Amniotic stem cell (primary cell): ENCODE measurements at places on chromosomes 5 and 9.

- DNase-seq, result no peak
Measured at GRCh38 chr5:87116825-87117512, 150.7 kb upstream of the RASA1 start.

- DNase-seq, result no peak
Measured at GRCh38 chr9:83523684-83524083, 14.5 kb downstream of the FRMD3 start.

DNA sequence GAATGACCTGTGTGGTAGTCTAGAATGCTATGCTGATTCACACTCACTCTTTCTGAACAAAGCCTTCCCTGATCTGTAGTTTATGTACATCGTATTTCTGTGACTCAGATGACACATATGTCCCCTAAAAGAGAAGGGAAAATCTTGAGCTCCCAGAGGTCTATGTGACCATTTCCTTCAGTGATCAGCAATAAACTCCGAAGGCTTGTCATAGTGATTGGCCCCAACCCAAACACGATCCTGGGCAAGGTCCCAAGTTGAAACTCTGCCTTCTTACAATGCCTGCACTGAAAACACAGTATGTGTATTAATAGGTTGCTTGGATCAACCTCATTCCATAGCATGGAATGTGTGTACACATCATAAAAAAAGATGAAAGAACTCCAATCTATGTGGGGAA, 685.8 kb downstream of the MAT2B start:
- no peak for DNase-seq

DNA sequence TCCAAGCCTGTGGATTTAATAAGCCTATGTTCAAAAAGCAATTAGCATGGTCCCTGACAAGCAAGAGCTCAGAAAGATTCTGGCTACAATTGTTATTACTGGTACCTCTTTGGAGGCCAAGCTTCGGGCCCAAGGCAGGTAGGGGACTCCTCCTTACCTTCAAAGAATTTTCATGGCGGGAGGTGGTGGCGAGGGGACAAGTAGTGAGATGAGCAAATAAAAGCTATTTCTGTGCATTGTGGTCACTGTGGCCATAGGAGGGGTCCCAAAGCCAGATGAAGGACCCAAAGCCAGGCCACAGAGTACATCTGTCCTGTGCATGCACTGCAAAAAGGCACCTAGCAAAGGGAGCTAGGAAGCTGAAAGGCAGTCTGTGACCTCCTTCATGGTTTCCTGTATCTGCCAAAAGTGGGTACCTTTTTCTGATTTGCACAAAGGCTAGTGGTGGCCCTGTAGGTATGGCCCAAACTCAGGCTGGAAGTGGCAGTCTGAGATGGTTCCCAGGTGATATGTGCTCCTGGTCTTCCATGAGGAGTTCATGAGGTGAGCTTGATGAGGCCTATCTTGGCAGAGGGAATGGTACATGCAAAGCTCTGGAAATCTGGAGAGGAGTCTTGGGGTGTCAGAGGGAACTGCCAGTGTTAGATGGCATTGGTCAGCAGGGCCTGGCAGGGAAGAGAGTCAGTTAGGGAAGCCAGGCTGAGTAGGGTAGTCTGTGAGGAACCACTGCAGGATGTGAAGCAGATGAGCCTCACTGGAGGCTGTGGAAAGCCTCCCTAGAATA, 3.3 kb upstream of the CXXC5 start:
- DNase-seq, result no peak

DNA sequence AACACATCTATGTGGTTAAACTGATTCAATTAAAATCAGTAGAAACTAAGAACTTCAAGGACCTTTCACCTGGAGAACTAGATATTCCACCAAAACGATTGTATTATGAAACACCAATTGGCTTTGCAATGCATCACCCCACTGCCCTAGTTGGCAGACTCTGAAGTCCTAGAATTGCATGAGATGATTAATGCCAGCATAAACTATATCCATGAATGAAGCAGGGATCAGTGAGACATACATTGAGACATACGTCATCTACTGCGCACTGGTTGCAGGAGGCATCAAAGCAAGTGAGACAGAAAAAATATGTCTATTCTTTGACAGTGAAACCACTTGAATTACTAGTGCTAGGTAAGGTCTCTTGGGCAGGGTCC, 9.7 kb upstream of the ZNF354A start:
- no peak for DNase-seq

GRCh38 chr9:96331236-96331947, 29.4 kb upstream of the HSD17B3 start:
- DNase-seq, result no peak

DNA sequence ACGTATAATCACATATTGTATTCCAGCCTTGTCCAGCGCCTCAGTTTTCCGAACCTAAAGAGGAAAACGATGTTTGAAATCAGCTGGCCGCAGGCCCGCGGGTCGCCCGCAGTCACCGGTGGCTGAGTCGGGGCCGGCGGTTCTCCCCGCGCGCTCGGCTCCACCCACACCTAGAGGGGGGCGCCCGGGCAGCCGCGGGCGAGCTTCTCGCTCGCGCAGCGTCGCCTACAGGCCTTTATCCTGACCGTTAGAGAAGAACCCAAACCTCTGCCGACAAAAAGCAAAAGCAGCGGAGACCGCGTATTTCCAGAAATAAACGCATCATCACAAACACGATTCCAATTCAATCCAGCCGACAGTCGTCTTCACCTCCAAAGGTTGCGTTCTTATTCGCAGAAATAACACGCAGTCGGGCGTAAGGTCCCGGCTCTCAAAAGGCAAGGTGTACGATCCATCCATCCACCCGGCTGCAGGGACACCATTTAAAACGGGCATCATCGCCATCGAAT, 725 bp upstream of the NIPBL start:
- DNase-seq, result peak; percentile 57

GRCh38 chr5:102271759-102272158, 24.3 kb downstream of the SLCO4C1 start:
- no peak for DNase-seq

DNA sequence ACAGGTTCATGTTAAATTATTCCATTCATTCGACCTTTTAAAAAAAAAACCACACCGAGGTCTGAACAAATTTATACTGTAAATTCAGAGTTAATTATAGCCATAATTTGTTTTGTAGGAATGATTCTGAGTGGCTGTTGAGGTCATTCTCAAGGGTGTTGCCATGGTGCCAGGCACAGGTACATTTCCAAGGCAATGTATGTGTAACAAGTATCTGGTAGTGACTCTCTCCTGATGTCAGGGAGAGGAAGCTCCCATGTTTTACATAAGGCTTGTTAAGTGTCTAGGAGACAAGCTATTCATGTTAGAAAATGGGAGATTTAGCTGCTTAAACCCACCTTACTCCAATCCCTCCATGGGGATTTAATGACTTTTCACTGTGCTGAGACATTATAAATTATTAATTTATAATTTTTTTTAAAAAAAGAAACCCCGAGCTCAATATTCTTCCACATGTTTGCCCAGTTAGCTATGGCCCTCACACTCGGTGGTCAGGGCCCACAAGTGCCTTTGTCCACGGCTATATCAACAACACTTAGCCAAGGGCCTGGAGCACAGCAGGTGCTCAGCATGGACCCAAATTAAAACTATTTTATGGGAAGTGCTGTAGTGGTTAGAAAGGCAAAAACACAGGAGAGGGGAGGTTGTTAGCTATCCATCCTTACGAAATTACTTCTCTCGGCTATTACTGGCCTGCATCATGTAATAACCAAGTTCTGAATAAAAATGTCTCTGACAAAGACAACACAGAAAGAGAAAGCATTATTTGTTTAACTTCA, 154.6 kb upstream of the GNA14 start:
- DNase-seq, result no peak

DNA sequence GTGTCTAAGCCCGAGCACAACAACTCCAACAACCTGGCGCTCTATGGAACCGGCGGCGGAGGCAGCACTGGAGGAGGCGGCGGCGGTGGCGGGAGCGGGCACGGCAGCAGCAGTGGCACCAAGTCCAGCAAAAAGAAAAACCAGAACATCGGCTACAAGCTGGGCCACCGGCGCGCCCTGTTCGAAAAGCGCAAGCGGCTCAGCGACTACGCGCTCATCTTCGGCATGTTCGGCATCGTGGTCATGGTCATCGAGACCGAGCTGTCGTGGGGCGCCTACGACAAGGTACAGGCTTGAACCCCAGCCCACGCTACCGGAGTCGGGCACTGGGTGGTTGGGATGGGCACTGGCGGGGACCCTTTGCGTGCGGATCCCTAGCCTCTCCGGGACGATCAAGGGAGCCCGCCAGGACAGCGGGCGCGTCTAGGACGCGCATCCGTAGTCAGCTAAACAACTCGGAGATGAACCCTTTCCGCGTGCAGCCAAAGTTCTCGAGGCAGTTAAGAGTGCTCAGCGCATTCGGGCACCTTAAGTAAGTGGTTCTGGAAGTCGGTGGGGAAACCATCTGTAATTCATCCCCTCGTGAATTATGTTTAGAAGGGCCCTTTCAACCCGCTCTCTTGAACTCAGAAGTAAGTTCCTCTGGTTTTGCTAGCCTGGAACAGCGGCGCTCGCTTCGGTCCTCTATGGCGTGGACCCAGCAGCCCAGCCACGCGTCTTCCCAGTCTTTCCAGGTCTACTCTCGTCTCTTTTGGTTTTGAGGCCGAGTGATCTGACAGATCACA, 1.3 kb downstream of the KCNN2 start:
- no peak for DNase-seq

DNA sequence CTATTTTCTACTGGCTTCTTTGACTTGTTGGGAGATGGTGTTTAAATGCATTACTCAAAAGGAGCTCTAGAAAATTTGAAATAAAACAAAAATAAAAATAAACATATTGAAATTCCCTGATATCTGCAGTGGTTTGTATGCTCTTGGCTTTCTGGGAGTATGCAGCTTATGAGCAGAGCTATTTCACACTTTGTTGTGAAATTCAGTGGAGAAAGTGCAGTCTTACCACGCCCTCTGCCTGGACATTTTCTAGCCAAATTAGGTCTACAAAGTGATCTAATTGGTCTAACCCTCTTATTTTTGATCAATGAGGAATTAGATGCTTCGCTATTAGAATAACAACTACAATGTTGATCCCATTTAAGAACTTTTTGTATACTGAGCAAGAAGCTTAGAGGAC, 66.8 kb downstream of the INSYN2B start:
- no peak for DNase-seq

DNA sequence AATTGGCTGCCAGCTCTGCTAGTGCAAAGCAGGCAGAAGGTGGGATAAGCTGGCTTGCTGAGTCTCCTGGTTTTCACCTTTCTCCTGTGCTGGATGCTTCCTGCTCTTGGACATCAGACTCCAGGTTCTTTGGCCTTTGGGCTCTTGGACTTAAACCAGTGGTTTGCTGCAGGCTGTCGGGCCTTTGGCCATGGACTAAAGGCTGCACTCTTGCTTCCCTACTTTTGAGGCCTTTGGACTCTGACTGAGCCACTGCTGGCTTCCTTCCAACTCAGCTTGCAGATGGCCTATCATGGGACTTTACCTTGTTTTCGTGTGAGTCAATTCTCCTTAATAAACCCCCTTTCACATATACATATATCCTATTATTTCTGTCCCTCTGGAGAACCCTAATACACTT, 1293.9 kb upstream of the CDH6 start:
- no peak for DNase-seq

DNA sequence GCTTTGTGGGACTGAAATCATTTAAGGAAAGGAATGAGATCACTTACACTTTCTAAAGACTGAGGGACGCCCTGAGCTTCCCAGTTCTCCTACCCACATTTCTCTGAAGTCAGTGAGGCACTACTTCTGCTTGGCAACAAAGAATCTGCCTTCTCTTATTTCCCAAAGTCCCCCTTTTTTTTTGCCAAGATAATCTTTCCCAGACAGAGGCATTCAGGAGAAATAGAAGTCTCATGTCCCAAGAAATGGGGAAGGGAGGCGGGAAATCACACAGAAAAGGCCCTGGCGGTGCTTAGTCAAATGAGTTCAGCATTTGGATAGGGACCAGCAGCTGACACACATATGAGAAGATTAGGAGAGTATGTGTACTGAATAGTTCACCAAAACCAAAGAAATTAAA, 159.7 kb downstream of the MUSK start:
- DNase-seq, result peak; percentile 51

DNA sequence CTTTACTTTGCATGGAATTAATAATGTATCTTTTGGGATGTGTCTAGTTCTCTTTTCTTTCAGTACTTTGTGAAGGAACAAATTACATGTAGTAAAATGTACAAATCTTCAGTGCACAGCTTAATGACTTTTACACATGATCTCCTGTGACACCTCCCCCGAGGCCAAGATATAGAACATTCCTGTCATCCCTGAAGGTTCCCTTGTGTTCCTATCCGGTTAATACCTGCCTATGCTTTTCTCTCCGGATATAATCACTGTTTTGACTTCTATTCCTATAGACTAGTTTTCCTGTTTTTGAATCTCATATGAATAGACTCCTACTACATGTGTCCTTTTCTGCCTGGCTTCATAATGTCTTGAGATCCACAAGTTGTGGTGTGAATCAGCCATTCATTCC, 21.5 kb downstream of the STC2 start:
- DNase-seq, result no peak

GRCh38 chr9:105438141-105438806, 9.6 kb upstream of the FSD1L start:
- no peak for DNase-seq

GRCh38 chr5:75869891-75870290, 152.7 kb upstream of the POC5 start:
- no peak for DNase-seq

GRCh38 chr5:14435481-14435880, 146.1 kb upstream of the OTULINL start:
- no peak for DNase-seq

DNA sequence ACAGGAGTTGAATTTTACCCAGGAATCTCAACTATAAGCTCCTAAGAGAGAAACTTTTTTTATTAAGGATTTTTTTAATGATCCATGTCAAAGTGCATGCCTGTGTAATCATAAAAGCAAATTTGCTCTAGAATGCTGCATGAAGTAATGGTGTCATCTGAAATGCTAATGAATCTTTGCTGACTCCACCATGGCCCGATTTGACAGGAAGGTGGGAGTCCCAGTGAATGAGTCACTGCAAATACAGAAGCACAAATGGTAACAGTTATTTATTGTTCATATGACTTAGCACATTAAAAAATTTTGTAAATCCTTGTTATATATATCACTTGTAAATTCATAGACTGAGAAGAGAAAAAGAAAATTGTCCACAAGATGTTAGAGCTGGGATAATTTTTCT, 341.3 kb downstream of the RASEF start:
- no peak for DNase-seq

DNA sequence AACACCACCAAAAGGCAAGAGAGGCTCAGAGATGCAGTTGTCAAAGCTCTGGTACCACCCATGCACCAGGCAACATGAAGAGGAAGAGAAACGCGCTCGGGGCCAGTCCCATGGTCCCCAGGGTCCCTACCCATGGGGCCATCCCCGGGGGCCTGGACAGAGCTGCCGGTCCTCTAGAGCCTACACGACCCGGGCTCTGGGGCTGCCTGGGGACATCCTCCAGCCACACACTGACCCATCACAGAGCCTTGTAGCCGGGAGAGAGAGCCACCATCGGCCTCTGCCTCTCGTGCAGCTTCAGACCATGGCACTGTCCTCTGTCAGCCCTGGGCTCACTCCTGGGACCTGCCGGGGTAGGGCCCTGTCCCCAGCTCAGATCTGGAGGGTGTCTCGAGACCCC, 23.7 kb downstream of the VAV2 start:
- DNase-seq, result no peak

GRCh38 chr5:174720612-174721529, 3.5 kb upstream of the MSX2 start:
- no peak for DNase-seq

GRCh38 chr9:111975709-111976108, 79.1 kb downstream of the UGCG start:
- no peak for DNase-seq
